ENCODE measurements at places on chromosomes 5 and 9. TPM values are rescaled to one million over a fixed set of nuclear protein-coding genes. Genes with fewer than 3 reads are reported as not detected.

The FBN2 gene
- total RNA-seq: 70.8 TPM

The SYK gene
- not detected for total RNA-seq

The ANKRA2 gene
- total RNA-seq: 54.3 TPM

The FOXD4L6 gene
- total RNA-seq: not detected

The SLCO4C1 gene
- not detected for total RNA-seq

The GRXCR2 gene
- total RNA-seq: not detected

The IL17B gene
- not detected for total RNA-seq

The SLC36A2 gene
- total RNA-seq: not detected

The NUTM2F gene
- total RNA-seq: not detected

The HTR4 gene
- not detected for total RNA-seq

The FOXD4L3 gene
- total RNA-seq: not detected

The COL15A1 gene
- 16.8 TPM for total RNA-seq

The MOCS2 gene
- total RNA-seq: 48.1 TPM

The ORM2 gene
- total RNA-seq: not detected

The CNTNAP3 gene
- not detected for total RNA-seq

The ANKS6 gene
- total RNA-seq: 14.4 TPM

The MFAP3 gene
- total RNA-seq: 88.8 TPM
